ENCODE measurements at places on chromosomes 4 and X. TPM values are rescaled to one million over a fixed set of nuclear protein-coding genes. Genes with fewer than 3 reads are reported as not detected.

Gene GSX2
- total RNA-seq = not detected

- H3K27ac ChIP-seq = no peak overlapping the region
- H3K4me1 ChIP-seq = no peaks in the 10 kb centered on the region
- no peaks in the 10 kb centered on the region for H3K27me3 ChIP-seq
- H3K4me3 ChIP-seq = no peak overlapping the region
- no peak for DNase-seq
Observed at GRCh38 chr4:99847362-99847976, 30.8 kb downstream of the DAPP1 start.

DNA sequence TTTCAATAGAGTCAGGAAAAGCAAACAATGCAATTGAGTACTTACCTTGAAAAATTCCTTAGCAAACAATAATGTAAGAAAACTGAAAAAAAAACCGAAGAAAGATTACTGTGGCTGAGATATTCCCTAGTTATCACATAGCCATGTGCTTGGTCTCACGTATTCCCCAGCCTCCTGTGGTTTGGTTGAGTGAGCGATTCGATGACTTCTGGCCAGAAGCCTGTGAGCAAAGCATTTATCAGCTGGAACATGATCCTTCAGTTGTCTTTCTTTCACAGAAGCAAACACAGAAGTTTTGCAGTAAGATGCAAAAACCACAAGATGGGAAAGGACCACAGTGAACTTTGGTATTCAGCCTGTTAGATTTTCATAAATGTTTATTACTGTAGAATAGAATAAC, 1754.3 kb upstream of the AGA start:
- no peak overlapping the region for H3K27ac ChIP-seq
- H3K27me3 ChIP-seq = no peaks in the 10 kb centered on the region
- no peaks in the 10 kb centered on the region for H3K36me3 ChIP-seq
- no peak for DNase-seq
- H3K4me3 ChIP-seq = no peak overlapping the region

DNA sequence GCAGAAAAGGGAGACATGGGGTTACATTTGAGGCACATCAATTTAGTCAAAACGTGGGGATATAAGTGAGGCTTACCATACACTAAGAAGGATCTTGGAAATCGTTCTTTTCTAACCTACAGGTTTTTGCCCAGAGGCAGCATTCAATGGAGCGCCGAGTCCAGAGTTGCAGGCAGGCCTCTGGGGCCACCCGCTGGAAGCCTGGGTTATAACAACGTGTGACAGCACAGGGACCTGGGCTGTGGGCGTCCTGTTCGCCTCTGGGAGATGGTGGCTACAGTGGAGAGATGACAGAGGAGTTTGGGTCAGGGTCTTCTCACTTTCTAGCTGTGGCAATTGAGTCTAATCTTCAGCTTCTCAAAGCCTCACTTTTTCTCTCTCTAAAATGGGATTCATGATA, 53.9 kb downstream of the ENPP6 start:
- peak; percentile 55 for DNase-seq
- H3K36me3 ChIP-seq = no peaks in the 10 kb centered on the region
- H3K27me3 ChIP-seq = no peaks in the 10 kb centered on the region
- no peak overlapping the region for H3K27ac ChIP-seq
- H3K4me3 ChIP-seq = no peak overlapping the region

- H3K4me1 ChIP-seq = no peaks in the 10 kb centered on the region
- H3K27me3 ChIP-seq = no peaks in the 10 kb centered on the region
- H3K27ac ChIP-seq = no peak overlapping the region
Observed at GRCh38 chr4:43682551-43682950, 766.1 kb downstream of the KCTD8 start.

Data from Peyer's patch (tissue), 4 donors.